ENCODE measurements at places on chromosomes 5 and 9.

- DNase-seq, result no peak
These were observed 45.7 kb upstream of the GPR151 start for GRCh38 chr5:146561711-146562110.

DNA sequence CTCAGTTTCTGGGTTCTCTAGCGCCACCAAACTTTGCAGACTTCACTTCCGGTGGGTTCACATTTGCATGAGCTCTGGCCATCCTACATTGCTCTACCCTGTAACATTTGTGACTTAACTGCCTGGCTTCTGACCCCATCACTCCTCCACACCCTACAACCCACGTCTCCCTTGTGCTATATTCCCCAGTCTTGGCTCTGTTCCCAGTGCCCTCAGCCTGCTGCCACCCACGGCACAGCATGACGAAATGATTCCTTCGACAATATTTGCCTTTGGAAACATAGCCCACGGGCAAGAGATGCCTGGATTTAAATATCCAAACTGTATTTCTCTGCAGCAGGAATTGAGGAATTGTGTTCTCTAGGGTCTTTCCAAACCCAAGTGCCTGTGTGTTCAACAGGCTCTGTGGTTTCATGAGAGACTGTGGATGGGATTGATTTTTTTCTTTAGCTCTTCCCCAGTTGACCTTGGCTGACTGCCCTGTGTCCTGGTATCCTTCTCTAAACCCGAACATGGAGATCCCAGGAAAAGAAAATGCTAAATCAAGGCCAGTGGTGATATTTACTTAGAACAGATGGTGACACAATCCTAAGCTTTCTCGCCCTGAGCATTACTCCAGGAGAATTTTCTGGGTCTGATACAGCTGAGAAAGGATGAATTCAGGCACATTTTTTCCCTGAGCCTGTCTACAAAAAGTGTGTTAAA, 44.4 kb upstream of the GRIA1 start:
- DNase-seq, result no peak

DNA sequence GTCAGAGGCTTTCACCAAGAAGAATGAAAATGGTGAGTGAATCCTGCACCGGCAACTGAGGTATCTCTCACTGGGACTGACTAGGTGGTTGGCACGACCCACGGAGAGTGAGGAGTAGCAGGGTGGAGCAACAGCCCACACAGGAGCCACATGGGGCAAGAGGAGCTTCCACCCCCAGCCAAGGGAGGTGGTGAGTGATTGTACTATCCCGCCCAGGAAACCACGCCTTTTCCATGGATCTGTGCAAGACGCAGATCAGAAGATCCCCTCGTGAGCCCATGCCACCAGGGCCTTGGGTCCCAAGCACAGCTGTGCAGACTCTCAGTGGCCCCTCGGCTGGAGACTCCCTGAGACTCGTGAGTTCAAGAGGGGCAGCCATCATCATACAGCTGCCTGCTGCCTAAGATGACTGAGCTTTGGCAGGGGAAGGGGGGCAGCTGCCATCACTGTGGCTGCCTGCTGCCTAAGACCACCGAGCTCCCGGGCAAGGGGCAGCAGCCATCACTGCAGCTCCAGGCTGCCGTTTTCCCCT, 229.5 kb downstream of the AP3B1 start:
- DNase-seq, result no peak

- DNase-seq, result no peak
These were observed 21.2 kb downstream of the DAPK1 start for GRCh38 chr9:87518702-87519335.

DNA sequence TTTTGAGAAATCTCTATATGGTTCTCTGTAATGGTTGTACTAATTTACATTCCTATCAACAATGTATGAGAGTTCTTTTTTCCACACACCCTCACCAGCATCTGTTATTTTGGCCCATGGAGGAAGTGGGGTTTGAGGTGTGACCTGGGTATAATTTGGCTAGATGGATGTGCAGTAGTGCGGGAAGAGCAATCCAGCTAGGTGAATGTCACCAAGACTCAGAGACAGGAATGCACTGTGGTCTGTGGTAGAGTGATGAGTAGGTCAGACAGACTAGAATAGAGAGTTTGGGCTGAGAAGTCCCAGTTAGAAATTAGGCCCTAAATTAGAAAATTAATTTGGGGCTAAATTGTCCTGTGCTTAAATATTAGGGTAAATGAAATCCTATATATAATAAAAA, 32.8 kb upstream of the PIP5K1B start:
- DNase-seq, result no peak

DNA sequence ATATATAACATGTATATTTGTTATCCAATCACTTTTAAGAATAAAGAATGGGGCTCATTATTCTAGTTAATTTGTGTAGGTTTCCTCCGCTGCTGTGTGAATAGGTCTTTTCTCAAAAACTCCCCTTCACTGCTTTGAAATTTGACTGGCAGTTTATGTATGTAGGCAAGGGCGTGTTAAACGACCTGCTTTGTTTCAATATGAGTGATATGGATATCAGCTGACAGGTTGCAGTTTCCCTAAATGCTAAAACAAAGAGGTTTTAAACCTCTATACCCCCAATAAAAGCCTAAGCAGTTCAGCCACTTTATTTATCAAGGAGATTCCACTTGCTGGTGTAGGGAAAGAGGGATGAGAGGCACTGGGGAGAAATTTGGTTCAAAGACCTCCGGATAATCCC, 159.6 kb downstream of the TMEM167A start:
- no peak for DNase-seq

DNA sequence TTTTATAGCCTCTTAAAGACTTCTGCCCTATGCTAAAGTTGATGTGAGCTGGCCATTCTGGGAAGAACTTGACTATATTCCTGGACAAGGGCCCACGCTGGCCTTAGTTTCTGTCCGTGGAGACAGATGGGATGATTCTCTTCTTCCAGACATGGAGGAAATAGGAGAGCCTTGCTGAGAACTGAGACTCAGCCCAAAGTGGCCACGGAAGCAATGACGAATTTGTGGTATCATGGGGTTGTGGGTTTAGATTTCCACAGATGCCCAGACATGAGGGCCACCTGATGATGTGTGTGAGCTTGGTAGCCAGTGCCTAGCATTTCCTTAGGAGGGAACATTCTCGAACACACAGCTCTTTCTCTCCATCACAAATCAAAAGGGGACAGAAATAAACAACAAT, 309.1 kb downstream of the NSG2 start:
- no peak for DNase-seq

GRCh38 chr9:70080481-70081119, 37.0 kb downstream of the MAMDC2 start:
- DNase-seq, result no peak

DNA sequence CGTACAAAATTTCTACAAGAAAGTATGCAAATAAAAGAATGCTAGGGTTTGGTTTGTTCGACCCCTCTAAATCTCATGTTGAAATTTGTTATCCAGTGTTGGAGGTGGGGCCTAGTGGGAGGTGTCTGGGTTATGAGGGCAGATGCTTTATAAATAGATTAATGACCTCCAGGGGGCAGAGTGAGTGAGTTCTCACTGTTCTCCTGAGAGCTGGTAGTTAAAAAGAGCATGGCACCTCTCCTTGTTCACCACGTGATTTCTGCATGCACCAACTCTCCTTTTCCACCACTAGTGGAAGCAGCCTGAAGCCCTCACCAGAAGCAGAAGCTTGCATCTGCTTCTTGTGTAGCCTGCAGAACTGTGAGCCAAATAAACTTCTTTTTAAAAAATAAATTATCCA, 50.4 kb upstream of the FAM170A start:
- DNase-seq, result no peak

DNA sequence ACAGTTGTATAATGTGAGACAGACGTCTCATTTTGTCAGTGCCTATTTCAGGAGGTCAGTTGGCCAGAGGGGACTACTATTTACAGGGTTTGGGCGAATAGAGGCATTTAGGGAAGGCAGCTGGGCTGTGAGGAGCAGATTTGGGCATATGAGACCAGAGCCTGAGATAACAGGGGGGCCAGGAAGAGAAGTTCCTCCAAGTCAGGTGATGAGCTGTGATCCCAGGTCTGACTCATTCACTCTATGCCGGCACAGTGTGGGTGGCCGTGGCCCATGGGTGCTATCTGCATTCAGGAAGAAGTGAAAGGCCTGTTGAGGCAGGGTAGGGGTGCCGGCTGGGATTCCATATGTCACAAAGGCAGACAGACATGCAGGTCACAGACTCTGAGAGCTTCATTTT, 142.8 kb downstream of the PDZD2 start:
- DNase-seq, result no peak

- no peak for DNase-seq
These were observed 16.7 kb downstream of the ERAP1 start for GRCh38 chr5:96790961-96791504.

GRCh38 chr9:77707383-77708063, 59.4 kb upstream of the GNA14 start:
- DNase-seq, result no peak

DNA sequence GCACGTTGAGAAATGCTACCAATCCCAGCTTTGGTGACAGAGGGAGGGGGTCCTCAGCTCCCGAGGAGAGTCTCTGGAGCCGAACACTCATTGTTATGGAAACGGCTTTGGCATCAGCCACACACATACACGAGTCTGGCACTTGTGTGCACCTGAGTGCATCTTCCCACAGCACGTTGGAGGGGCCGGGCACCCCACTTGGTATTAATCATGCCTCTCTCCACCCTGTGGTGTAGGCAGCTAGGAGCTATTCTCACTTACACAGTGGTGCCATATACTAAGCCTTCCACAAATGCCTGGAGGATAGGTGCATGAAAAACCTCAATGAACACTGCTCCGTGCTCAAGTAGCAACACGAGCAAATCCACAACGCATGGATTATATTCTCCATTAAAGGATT, 133.9 kb upstream of the PANK3 start:
- no peak for DNase-seq

GRCh38 chr5:55426455-55426854, 108.3 kb downstream of the PLPP1 start:
- no peak for DNase-seq

GRCh38 chr9:33187519-33188218, 20.5 kb upstream of the B4GALT1 start:
- no peak for DNase-seq

DNA sequence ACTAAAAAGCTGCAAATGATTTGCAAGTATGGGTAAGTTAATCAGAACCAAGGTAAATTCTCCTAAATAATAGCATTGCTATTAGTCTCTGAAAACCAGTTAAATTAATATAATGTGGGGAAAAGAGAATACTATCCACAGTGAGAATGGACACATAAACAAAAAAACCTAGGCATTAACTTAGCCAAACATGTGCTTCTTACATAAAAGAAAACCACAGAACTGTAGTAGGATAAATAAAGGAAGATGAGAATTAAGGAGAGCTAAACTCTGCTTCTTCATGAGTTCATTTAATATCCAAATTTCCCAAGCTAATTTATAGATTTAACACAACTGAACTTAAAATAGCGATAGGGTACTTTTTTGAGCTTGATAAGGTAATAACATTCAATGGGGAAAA, 31.8 kb downstream of the ABCA1 start:
- no peak for DNase-seq

DNA sequence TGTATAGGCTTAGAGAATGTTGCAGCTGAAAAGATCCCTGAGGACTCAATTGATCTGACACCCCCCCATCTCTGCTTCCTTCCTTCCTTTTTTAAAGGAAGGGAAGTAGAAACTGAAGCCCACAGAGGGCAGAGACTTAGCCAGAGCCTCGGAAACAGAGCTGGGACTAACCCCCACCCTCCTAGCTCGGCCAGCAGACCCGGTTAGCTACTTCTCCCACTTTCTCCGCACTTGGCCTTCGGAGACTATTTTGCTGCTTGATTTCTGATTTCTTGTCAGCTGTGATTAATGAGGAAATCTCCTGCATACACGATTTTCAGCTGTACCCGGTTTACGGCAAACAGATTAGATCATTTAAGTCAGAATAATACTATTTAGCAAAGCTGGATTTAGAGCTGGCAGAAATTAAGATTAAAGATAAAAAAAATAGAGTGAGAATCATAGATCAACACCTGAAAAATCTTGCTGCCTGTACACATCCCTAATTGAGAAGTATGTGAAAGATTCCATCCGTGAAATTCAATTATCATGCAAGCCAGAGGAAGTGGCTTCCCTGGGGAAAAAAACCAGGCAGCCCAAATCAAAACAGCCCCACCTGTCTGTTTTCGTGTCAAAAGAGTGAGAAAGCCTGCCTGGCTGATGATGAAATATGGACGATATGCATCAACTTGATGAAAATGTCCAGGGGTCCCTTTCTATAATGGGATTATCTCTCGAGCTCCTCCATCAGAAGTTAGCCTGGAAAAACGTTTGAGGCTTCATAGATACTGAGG, 159.5 kb upstream of the SHB start:
- DNase-seq, result no peak

- no peak for DNase-seq
These were observed 27.4 kb downstream of the SNX30 start for GRCh38 chr9:112777914-112778313.

DNA sequence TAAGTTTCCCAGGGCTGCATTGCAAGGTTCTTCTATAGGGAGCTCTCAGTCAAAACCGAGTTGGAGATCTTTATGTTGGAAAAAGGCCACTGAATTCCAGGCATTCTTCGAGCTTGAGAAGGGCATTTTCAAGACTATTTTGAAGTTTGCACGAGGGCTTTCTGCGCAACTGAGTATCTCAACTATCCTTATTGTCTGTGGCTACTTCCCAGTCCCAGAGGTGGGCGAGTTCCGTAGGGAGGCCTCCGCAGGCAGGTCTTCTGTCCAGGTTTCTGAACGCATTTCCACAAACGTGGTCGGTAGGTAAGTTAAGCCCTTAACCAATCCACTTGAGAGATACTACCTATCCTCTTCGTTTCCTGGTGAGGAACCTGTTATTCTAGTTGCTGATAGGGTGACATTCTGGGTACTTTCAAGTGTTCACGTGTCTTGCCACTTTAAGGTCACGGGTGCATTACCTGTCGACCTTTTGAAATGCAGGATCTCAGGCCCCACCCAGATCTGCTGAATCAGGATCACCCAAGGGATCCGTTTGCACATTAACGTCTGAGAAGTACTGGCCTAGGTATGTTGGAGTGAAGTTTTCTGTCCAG, 51.4 kb upstream of the TJP2 start:
- DNase-seq, result no peak

GRCh38 chr9:3777137-3777536, 251.3 kb upstream of the RFX3 start:
- no peak for DNase-seq

GRCh38 chr9:114777821-114778609, 27.8 kb downstream of the TNFSF15 start:
- DNase-seq, result no peak

DNA sequence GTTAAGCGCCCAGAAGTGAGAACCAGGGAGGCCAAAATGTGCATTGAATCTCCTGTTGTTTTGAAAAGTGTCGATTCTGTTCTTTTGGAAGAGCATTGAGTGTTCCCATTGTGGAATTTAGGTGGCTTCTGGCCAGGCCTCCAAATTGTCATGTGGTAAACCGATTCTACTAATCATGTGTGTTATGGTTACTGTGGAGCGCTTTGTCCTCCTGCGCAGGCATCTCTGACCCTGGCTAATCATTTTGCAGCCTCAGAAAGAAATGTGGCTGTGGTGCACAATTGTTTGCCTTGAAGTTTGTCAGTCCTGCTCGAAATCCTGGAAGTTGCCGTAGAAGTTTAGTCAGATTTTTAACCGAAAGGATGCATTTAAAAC, 121.3 kb downstream of the RASGRF2 start:
- no peak for DNase-seq
